T1000 (cell line): ENCODE measurements at places on chromosomes 7 and 10.

DNA sequence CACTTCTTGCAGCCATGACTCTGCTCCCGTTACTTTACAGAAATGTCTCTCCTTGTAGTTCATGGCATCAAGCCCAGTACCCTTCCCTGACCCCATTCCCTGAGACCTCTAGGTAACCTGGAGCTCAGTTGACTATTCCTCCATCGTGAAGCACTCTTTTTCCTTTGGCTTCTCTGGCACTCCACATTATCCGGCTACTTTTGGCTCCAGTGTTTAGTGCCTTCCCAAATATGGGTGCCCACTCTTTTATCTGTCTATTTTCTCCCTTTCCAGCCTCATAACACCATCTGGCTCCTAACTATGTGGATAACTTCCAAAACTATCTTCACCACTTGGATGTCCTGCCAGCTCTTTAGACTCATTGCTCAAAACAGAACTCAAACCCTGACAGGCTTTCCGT is 744.7 kb upstream of the GALNT17 start:
- no peak for DNase-seq

GRCh38 chr10:132806561-132807003 is 20.6 kb upstream of the NKX6-2 start:
- DNase-seq: no peak

- no peak for DNase-seq
Measured at GRCh38 chr7:149569726-149570422, 72.3 kb upstream of the ZNF746 start.

DNA sequence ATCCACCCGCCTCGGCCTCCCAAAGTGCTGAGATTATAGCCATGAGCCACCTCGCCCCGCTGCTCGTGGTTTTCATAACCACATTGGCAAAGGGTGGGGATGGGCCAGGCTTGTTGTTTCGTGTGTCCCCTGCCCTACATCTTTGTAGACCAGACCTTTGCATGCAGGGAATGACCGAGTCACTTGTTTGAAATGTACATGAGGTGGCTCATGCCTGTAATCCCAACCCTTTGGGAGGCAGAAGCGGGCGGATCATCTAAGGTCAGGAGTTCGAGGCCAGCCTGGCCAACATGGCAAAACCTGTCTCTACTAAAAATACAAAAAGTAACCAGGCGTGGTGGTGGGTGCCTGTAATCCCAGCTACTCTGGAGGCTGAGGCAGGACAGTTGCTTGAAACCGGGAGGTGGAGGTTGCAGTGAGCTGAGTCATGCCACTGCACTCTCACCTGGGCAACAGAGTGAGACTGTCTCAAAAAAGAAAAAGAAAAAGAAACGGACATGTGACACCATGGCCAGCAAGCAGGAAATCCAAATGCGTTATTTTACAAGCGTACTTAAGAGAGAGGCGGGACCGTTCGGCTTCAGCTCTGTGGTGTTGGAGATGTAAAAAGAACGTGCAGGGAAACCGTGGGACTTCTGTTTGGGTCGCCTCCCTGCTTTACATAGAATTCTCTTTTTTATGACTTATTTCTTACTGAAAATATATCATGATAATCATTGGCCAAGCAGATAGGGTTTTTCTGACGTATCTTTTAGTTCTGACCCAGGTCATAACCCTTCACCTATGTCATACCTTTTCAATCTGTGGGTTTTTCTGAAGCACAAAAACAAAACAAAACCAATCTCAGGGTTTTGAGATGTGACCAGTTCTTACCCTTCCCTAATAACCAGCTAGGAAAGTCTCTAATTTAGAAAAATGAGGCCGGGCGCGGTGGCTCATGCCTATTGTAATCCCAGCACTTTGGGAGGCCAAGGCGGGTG is 45.1 kb downstream of the WIPI2 start:
- DNase-seq: no peak

DNA sequence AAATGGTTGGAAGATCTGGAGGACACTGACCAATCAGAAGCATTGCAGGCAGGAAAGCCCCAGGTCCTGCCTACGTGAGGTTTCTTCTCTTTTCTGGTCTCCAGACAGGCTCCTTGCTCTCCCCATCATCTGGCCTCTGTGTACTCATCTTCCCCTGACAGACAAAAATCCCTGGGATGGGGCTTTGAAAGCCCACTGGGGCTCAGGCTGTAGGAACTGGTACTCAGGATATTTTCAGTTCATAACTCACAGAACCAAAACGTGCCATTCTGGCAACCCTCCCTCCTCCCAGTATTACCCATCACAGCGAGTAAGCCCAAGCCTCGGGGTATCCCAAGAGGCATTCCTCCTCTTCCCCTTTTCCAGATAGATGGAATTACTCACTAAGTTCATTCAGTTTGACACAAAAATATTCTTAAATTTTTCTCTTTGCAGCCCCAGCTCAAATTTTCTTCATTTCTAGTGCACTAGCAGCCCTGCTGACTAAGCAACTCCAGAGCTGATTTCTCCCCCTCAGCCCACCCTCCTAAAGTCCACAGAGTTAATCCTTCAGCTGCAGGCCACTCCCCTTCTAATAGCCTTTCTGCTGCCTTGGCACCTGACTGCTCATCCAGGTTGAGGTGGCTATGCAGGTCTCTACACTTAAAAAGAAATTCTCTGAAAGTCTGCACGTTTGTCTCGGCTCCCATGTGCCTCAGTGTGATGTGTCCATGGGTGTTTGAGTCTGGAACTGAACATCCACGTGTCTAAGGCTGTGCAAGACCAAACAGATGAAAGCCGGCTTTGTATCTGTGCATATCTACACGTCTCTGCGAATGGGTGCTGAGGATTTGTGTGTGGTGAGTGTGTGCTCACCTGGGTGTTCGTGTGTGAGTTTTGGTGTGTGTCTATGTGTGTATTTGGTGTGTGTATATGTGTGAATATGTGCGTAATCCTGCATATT is 331.4 kb downstream of the CCSER2 start:
- DNase-seq: no peak

- no peak for DNase-seq
Measured at GRCh38 chr7:45000093-45001032, at the start of gene CCM2. Gene CCM2, plus strand, starts transcription at chr7:45000201. Its CDS starts 133 bp downstream, at chr7:45000334.

DNA sequence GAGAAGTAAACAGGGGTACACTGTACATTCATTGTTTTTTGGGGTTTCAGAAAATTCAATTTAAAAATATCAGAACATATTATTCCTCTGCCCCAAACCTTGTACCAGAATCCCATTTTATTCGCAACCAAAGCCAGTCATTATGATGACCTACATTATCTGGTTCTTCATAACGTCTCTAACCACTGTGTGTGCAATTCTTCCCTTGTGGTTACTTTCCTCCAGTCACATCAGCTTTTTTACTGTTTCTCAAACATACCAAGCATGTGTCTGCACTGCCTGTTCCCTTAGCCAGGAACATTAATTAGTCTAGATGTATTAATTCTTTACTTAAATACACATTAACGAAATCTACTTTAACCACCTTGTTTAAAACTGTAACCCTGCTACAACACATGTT is 64.8 kb downstream of the THSD7A start:
- DNase-seq: no peak
